CD4-positive, alpha-beta T cell treated with Interleukin-1 beta for 1 hour (primary cell): ENCODE measurements at places on chromosomes 5 and 9.

DNA sequence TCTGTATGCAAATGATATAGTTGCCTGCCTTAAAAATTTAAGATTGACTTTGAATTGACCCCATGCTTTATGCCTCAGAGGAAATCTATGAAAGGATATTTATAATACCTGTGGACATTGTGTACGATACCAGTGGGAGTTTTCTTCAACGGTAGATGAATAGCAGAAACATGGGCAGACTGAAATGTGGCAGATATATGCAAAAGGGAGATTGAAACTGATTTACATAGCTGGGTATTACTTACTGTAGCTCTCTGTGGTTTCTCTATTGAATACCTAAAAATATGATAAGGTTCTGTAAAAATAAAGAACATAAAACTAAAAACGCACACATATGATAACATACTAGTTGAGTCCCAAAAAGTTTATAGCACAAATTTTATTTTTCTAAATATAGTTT lies 345.2 kb upstream of the PCSK5 start:
- DNase-seq, result no peak

- DNase-seq, result no peak
Observed at GRCh38 chr9:136492978-136493522, 10.2 kb upstream of the SEC16A start.

DNA sequence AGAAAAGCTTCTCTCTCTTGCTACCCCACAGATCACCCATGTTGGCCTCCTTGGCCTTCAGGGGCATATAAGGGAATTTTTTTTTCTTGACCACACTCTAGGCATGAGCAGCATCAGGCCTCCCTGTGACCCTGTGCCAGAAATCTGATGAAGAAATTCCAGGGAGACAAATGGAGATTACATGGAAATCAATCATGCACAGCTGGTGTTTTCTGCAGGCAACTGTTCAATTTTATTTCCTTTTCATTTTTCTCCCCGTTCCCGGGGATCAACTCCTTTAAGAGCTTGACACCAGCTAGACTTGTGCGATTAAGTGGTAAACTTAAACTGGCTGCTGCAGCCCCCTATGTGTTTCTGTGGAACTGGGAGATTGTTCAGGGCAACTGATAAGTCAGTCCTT lies 59.3 kb downstream of the GALNT10 start:
- DNase-seq, result no peak

GRCh38 chr5:54988218-54988617 lies 2.8 kb upstream of the ESM1 start:
- no peak for DNase-seq

DNA sequence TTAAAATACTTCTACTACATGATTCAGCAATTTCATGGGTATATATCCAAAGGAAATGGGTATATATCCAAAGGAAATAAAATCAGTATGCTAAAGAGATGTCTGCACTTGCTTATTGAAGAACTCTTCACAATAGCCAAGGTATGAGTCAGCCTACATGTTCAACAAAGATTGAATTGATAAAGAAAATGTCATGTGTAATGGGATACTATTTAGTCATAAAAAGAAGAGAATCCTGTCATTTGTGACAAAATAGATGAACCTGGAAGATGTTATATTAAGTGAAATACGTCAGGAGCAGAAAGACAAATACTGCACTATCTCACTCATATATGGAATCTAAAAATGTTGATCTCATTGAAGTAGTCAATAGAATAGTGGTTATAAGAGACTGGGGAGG lies 944.5 kb upstream of the CTNND2 start:
- no peak for DNase-seq

DNA sequence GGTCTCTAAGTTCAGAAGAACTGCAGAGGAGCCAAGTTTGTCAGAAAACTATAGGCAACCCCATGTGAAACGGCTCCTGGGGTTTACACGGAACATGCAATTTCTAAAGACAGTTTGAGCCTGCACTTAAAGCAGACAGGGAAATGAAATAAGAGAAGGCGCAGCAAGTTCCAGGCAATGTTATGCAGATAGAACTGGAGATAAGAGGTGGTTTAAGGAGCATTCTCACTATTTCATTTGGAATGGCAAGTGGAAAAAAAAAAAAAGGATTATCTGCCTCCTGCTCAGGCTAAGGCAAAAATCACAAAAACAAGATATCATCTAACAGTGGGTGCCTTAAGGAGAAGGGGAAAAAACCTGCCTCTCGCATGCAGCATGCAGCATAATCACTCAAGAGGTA lies 2252.4 kb downstream of the MAT2B start:
- DNase-seq, result no peak

DNA sequence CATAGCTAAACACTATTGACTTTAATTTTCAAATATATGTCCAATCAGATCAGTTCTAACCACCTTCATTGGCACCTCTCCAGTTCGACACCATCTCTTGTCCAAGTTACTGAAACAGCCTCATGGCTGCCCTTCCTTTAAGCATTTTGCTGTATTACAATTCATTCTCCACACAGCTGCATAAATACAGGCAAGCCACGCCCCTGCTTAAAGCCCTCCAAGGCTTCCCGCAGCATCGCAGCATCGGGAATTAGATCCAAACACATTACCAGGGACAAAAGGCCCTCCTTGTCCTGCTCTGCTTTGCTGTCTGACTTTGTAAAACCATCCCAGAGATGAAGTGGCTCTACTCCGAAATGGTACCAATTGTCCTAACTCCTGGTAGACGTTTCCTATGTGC lies 75.1 kb upstream of the RAI14 start:
- DNase-seq, result no peak

- DNase-seq, result peak; percentile 27
Observed at GRCh38 chr5:126852091-126852571, 75.2 kb downstream of the LMNB1 start.

GRCh38 chr9:116300360-116300870 lies 146.8 kb downstream of the PAPPA start:
- no peak for DNase-seq

GRCh38 chr5:135842737-135843136 lies 8.3 kb downstream of the SLC25A48 start:
- DNase-seq, result no peak

- peak; percentile 58 for DNase-seq
Observed at GRCh38 chr5:140253985-140254384, 48.9 kb downstream of the PFDN1 start.

- no peak for DNase-seq
Observed at GRCh38 chr5:153902016-153902415, 136.7 kb downstream of the FAM114A2 start.

GRCh38 chr5:108858959-108859358 lies 111.3 kb downstream of the FER start:
- no peak for DNase-seq

GRCh38 chr9:91586282-91586681 lies 162.7 kb upstream of the NFIL3 start:
- no peak for DNase-seq

DNA sequence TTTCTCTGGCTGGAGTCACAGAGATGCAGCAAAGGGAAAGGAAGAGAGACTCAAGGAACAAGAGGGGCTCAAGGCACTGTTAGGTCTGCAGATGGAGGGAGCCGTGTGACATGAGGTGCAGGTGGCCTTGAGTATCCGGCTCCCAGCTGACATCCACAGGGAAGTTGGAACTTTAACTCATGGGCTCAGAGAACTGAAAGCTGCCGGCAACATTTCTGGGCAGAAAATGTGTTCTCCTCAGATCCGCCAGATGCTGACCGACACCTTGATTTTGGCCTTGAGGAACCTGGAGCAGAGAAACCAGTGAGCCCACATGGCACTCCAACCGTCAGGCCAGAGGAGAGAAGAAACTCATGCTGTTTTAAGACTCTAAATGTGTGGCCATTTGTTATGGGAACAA lies 258.1 kb upstream of the IRX2 start:
- no peak for DNase-seq

DNA sequence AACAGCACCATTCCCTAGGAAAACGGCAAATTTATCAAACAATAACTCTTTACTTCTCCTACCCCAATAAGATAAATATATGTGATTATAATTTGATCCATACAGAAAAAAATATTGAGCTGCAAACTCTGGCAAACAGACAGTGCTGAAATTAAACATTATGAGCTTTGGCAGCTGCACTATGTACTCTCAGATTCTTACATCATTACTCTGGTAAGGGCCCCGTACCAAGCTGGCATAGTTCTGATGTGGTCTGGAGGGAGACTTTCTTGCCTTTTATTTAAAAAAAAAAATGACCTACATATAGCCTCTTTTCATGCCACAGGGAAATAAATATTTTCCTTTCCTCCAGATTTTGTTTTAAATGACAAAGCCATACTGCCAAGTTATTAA lies 95.0 kb downstream of the NR6A1 start:
- DNase-seq, result no peak

DNA sequence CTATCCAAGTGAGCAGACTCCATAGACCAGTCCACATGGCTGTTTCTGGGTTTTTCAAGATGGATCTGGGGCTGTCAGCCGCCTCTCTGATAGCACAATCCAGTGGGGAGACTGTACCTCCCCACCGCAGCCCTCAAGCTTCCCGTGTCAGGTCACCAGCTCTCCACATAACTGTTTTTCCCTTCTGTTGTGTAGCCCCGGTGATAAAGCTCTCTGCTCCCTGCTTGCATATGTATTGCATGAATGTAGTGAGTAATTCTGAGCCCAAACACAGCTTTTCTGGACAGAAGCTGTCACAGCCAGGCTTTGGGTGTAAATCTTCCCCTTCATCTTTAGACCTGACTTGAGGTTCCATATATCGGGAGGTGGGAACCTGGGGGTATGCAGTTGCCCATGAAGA lies 23.1 kb upstream of the CFAP157 start:
- no peak for DNase-seq

GRCh38 chr9:98730871-98731270 lies 22.1 kb upstream of the GABBR2 start:
- DNase-seq, result no peak

DNA sequence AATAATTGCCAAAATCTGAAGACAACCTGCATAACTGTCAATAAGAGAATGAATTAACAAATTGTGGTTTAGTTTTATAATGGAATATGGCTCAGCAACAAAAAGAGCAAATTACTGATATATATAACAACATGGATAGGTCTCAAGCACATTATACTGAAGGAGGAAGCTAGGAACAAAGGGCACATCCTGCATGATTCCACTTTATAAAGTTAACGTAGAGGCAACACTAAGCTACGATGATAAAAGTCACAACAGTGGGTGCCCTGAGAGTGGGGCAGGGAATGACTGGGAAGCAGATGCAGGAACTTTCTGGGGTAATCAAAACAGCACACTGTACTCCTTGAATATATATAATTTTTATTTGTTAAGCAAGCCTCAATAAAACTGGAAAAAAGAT lies 165.2 kb downstream of the RMI1 start:
- no peak for DNase-seq

GRCh38 chr5:79536193-79536906 lies 22.4 kb upstream of the HOMER1 start:
- DNase-seq, result no peak

DNA sequence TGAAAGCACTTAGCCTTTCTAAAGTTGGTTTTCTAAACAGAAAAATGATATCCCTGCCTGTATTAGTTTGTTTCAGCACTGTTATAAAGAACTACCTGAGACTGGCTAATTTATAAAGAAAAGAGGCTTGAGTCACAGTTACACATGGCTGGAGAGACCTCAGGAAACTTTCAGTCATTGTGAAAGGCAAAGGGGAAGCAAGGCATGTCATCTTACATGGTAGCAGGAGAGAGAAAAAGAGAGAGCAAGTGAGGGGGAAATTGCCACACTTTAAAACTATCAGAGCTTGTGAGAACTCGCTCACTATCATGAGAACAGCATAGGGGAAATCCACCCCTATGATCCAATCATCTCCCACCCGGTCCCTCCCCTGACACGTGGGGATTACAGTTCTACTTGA lies 64.9 kb downstream of the FAM170A start:
- no peak for DNase-seq

DNA sequence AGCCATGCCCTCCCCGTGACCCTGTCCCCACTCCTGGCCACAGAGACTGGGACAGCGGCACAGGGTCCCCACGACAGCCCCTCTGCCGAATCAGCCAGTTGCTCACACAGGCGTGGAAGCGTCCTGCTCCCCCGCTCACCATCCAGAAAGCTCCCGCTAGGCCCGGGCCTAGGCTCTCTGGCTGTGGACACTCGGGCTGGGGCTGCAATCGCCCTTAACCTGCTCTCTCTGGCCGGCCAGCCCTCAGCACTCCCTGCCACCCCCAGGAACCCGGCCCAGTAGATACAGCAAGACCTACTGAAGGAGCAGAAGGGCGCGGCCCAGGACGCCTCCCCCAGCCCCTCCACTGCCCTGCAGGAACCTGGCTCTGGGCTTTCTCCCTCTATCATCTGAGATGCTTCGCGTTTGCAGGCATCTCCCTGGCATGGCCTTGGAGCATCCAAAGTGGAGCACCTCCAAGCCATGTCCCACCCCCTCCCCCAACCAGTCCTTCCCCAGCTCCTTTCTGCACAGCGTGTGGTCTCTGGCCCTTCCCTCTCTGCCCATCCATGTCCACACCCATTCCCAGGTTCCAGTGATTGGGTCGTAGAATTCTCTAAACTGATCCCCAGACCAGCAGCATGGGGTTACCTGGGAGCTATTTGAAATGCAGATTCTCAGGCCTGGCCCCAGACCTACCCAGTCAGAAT lies 113.7 kb upstream of the LMX1B start:
- DNase-seq, result no peak

GRCh38 chr9:93316726-93317494 lies 133.0 kb downstream of the WNK2 start:
- no peak for DNase-seq

- no peak for DNase-seq
Observed at GRCh38 chr5:15835514-15835913, 335.5 kb downstream of the FBXL7 start.

DNA sequence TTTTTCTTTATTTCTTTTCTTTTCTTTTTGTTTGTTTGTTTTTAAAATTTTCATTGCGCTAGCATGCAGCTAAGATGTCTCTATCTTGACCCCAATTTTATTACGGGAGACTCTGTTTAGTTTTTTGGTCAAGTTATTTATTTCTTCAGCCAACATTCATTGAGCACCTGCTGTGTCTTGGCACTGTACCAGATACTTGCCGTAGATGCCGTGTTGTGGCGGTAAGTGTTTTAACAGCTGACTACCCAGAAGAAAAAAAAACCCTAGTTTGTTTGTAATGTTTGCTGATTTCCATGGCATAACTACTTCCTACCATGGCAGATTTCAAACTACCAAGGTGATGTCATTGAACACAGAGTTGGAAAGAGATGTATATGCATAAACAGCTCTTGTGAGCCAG lies 65.0 kb downstream of the UGCG start:
- DNase-seq, result no peak

- DNase-seq, result no peak
Observed at GRCh38 chr5:123265551-123265950, 157.7 kb downstream of the CEP120 start.

GRCh38 chr5:103373597-103374472 lies 115.3 kb downstream of the MACIR start:
- DNase-seq, result no peak

GRCh38 chr5:84791730-84792129 lies 407.1 kb upstream of the EDIL3 start:
- DNase-seq, result no peak
